NCI-H2227 treated with DMSO at 0.1 percent for 48 hours (cell line): ENCODE measurements at places on chromosomes 1 and 21.

- no peak for DNase-seq
These were observed 32.8 kb downstream of the SNAP47 start for GRCh38 chr1:227768125-227768439.

DNA sequence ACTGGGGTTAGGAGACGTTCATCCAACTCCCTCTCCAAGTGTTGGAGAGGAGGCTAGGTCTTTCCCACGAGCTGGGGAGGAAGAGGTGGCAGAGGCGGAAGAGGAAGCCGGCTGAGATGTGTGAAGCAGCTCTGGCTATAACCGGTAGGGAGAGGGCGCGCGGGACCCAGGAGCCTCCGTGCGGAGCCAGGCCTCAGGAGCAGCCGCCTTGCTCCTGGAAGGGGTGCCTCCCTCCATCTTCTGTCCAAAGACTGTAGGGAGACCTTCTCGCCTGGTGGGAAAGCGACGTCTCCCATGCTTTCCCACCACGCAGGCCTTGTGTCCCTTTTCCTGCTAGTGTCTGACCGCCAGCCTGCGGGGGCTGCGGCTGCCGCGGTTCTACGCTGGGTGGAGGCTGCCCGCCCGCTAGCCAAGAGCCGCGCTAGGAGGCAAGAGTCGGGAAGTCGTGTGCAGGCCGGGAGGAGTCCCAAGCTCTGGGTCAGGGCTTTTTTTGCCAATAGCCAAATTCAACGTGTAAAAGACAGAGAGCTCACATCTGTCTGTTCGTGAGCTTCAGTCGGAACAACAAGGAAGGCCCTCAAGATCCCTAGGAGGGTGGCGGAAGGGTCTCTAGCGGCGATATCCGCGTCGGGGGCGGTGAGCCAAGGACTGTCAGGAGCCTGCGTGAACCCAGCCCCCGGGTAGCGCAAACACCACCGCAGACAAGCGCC lies 8.4 kb upstream of the NBPF11 start:
- DNase-seq, result no peak

- peak; percentile 68 for DNase-seq
These were observed 6.7 kb downstream of the NCDN start for GRCh38 chr1:35564037-35564883.

DNA sequence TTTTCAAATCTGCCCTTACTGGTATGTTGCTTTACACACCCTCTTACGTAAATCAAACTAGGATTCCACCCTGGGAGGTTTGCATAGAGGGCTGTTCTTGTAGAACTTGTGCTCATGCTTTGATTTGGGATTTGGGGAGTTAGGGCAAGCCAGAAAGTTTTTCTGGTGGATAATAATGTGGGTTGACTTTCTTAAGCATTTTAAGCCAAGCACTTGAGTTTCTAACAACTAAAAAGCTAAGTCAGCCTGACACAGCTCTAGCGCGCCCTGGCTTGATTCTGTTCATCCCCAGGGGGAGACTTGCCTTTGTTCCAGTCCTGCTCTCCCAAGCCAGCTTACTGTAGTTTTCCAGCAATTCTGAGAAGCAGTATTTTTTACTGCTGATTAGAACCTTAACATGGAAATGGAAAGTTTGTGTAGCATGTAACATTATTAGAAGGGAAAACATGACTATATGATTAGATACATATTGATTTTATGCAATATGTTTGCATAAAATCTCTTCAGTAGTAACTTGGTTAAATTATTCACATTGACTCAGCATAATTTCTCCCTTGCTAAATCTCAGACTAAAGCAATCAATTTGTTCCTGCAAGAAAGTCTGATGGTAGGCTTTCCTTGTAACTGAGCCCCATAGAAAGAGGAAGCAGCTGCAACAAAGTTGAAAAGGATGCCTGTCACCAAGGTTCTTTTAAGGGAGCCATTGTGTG lies 11.0 kb upstream of the PGD start:
- DNase-seq, result peak; percentile 46

DNA sequence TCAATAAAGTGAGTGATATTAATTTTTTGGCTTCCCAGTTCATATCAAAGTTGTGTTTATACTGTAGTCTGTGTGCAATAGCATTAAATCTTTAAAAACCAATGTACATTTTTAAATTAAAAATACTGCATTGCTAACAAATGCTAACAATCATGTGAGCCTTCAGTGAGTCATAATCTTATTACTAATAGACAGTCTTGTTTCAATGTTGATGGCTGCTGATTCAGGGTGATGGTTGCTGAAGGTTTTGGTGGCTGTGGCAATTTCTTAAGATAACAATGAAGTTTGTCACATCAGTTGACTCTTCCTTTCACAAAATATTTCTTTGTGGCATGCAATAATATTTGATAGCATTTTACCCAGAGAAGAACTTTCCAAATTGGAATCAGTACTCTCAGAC lies 109.0 kb downstream of the ZMYM4 start:
- DNase-seq, result no peak

- DNase-seq, result no peak
These were observed 1.7 kb downstream of the WNT9A start for GRCh38 chr1:227945891-227946623.

DNA sequence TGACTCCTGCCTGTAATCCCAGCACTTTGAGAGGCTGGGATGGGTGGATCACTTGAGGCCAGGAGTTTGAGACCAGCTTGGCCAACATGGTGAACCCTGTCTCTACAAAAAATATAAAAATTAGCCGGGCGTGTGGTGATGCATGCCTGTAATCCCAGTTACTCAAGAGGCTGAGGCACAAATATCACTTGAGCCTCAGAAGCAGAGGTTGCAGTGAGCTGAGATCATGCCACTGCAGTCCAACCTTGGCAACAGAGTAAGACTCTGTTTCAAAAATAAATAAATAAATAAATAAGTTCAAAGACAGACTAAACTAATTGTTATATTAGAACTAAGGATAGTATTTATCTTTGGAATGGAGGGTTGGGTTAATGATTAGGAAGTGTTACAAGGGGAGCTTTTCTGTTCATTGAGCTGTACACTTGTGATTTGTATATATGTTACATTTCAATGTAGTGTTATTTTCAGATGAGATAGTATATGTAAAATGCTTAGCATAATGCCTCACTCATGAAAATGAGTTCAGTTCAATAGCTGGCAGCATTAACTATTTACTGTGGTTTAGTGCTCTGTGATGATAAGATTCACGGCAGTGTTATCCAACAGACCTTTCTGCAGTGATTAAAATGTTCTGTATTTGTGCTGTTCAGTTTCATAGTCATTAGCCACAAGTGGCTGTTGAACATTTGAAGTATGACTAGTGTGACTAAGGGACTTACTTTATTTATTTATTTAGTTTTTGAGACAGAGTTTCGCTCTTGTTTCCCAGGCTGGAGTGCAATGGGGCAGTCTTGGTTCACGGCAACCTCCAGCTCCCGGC lies 47.7 kb downstream of the OSBPL9 start:
- no peak for DNase-seq

DNA sequence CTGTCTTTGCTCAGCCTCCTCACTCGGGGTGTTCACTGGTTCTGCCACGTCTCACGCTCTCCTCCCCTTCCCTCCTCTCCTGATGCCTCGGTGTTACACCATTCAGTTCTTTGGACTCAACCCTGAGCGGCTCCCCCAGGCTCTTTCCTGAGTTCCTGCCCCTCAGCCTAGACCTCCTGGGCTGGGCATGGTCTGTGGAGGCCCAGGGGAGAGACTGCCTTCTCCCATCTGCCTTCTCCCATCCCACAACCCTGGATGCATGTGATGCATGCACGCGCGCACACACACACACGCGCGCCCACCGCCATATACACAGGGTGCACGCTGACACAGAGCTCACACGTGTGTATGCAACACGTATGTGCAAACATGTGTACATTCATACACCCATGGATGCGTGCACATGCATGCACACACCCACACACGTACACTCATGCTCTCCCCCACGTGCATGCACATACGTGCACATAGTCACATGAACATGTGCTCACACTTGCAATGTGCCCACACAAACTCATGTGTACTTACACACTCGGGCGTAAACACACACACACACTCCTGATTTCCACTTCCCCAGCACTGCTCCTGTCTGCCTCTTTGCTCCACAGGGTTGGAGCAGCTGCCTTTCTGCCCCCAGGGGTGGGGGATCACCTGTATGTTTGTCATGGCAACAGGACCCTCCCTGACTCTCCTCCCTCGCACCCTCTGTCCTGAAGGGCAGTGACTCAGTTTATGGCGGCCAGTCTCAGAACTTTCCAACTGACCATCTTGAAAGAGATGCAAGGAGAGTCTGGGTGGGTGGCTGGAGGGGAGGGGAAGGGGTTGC lies 59.0 kb downstream of the HUNK start:
- no peak for DNase-seq

GRCh38 chr1:43073490-43074230 lies 98.4 kb downstream of the EBNA1BP2 start:
- DNase-seq, result peak; percentile 76

DNA sequence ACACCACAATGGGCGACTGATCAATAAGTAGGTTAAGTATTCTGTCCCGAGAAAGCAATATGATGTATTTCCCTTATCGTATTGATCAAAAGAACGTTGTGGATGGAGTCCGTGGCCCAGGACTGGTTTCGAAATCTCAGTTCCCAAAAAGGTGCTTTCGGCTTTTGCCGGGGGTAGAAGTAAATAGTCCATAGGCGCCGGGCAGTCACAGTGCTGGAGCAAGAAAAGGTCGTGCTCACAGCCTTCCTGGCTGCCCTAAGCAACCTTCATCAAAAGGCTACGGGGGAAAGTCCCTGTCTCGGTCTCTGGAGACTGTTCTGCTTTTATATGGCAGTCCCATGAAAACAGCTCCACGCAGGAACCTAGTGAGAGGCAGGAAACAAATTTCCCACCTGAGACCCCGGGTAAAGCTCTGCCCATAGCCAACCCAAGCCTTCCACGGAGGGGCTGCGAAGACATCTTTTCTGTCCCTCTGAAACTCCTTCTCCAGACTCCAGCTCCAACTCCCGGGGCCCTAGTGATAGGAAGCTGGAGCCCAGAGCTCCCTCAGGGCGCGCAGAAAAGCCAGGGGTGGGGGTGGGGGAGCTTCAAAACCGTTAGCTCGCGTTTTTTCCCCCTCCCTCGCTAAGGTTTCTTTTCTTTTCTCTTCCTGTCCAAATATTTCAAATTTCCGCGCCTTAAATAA lies 7.0 kb downstream of the CDKN2C start:
- peak; percentile 75 for DNase-seq

GRCh38 chr1:28518000-28518744 lies 12.3 kb downstream of the RCC1 start:
- DNase-seq, result peak; percentile 89

GRCh38 chr1:229365569-229365968 lies 22.7 kb upstream of the CCSAP start:
- no peak for DNase-seq

DNA sequence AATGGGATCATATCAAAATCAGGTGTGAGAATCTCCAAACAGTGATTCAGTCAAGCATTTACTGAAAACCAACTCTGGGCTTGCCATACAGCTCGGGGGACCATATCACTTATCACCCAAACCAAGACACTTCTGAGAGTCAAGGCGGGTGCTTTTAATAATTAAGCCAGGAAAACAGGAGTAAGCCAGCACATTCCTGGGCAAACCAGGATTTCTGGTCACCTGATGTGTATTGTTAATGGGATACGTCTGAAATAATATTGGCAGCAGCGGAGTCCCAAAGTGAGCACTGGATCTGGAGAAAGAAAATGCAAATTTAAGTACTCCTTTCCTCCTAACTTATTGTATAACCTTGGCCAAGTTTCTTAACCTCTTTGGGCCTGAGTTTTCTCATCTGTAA lies 17.6 kb downstream of the OSCP1 start:
- DNase-seq, result no peak

GRCh38 chr1:202615501-202616354 lies 94.5 kb downstream of the SYT2 start:
- DNase-seq, result no peak

- DNase-seq, result no peak
These were observed 26.1 kb upstream of the GJA5 start for GRCh38 chr1:147786536-147786935.

GRCh38 chr1:65717815-65718454 lies 74.8 kb upstream of the PDE4B start:
- no peak for DNase-seq

DNA sequence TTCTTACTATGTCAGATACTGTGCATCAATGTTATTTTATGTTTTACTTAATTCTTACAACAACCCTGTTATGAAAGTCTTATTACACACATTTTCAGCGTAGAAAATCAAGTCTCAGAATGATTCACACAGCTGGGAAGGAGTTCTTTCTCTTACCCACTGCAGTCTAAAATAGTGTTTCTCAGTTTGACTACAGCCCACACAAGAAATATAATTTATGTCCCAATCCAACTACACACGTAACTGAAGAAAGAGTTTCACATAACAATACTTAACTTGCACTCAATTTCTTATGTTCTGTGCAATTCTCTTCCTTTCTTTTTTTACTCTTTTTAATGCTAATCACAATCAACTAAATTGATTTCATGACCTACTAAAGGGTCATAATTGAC lies 252.8 kb upstream of the ADGRL2 start:
- no peak for DNase-seq

- no peak for DNase-seq
These were observed 1.5 kb downstream of the ZSCAN20 start for GRCh38 chr1:33473900-33474299.

DNA sequence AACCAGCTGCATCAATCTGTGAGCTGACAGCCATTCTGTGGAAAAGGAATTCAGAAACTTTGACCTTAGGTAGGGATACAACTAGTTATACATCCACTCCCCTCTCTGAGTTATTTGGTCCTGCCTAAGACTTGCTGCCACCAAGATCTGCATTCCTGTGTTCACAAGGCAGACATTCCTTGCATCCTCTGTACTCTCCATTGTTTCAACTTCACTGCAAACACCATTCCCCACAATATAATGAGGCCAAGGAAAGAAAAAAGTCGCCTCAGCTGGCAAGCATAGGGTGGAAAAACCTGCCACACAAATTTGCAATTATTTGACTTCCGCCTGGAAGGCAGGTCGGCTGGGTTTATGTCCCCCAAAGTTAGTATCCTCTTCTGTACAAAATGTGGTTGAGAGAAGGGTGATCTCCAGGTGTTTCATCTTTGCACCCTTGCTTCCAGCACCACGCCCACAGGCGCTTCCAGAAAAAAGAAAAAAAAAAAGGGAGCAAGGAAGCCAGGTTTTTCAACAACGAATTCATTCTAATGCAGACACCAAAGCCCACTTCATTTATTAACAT lies 676 bp upstream of the CTTNBP2NL start:
- DNase-seq, result no peak

DNA sequence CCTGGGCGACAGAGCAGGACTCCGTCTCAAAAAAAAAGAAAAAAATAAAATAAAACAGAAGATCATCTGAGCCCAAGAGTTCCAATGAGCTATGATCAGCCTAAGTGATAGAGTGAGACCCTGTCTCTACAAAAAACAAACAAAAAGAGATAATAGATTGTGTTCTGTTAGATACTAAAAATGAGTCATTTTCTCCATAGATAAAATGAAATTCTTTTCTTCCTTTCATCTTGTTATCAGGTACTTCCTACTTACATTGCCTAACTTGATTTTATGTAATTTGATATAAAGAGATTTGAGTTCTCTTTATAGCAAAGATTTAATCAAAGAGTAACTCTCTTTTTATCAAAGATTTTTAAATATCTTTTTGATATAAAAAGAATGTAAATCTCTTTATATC lies 19.3 kb upstream of the PTGS2 start:
- no peak for DNase-seq
